NCI-H2081 treated with DMSO at 0.1 percent for 48 hours (cell line): ENCODE measurements at places on chromosomes 4 and X.

GRCh38 chrX:42832764-42833549 lies 55.0 kb upstream of the PPP1R2C start:
- no peak for DNase-seq

DNA sequence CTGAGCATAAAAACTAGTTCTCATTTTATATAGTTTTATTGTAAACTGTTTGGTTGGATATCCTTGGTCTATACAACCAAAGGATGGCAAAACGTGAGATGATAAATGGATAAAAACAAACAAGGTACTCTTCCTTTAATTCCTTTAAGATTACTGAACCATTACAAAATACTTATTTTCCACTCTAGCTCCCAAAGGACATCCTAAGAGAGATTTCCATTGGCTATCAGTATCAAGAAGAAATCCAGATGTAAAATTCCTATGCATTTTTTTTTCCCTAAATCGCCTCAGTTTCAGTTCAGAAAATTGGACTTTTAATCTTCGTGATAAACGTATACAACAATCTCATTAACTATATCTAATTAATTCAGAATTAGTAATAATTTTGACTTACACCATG lies 2.3 kb downstream of the FBXL5 start:
- DNase-seq = no peak

DNA sequence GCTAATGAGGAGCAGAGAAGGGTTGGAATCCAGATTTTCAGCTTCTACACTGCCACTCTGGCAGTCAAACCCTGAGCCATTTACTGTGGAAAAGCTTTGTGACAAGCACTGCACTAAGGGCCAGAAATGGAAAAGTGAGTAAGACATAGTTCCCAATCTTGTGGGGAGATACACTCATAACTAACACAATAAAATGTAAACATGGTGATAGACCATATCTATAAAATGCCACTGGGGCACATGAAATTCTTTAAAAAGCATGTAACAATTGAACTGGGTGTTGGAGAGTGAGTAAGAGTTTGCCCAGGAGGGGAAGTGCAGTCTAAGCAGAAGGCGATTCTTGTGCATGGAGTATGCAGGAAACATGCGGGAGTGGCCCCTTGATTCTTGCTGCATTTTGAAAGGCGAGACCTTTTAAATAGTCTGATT lies 32.0 kb upstream of the ANXA5 start:
- no peak for DNase-seq

- no peak for DNase-seq
Observed at GRCh38 chr4:134539729-134540231, 338.2 kb upstream of the PABPC4L start.

- no peak for DNase-seq
Observed at GRCh38 chr4:56684320-56685050, 3.4 kb upstream of the HOPX start.

DNA sequence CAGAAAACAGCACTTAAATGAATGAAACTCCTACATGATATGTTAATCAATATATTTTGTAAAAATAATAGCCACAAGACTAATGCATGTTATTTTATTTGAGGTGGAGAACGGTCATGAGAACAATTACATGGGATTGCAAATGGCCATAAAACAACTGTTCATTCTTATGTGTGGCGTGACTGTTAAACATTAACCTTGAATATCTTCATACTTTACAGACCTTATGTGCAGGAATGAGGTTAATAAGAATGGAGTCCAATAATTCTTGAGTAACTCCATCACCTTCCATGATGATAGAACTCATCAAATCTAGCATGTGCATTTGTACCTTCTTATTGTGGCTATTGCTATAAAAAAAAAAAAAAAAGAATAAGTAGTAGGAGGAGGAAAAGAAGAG lies 55.3 kb downstream of the PDS5A start:
- DNase-seq = no peak

DNA sequence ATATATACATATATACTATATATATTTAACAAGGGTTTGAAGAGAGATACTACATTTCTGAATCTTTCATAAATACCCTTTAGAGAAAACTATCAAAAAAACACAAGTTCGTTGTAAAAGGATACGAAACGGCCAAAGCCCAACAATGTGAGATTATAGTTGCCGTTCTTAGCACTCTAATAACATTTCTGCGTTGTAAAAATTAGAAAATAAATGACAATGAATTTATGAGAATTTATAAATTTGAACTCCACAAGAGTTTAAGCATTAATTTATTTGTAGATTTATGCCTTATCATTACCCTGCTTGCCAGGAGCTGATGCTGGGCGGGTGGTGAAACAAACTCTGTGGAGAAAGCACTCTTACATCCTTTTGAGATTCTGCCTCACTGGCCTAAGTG lies 1.1 kb downstream of the WDR17 start:
- no peak for DNase-seq

- no peak for DNase-seq
Observed at GRCh38 chr4:11805842-11806241, 377.1 kb upstream of the HS3ST1 start.

GRCh38 chrX:129719268-129719667 lies 19.5 kb upstream of the XPNPEP2 start:
- DNase-seq = no peak
